Activated CD8-positive, alpha-beta memory T cell treated with anti-CD3 and anti-CD28 coated beads, Interleukin-2, amount 10 ng/mL, durations not matched to agents 7 days and 5 days (primary cell): ENCODE measurements at places on chromosomes 12 and 14. TPM values are rescaled to one million over a fixed set of nuclear protein-coding genes. Genes with fewer than 3 reads are reported as not detected.
A peak's percentile ranks its signal among the peaks of the same experiment; 100 is the strongest.

Gene PLBD1
- total RNA-seq = not detected

Gene BHLHE41
- total RNA-seq = not detected

Gene BIN2
- total RNA-seq = 147 TPM

Gene FAM186B
- not detected for total RNA-seq

Gene ACOT6
- not detected for total RNA-seq

Gene AKAP6
- total RNA-seq = 0.85 TPM

Gene NANOG
- total RNA-seq = not detected

Gene CLEC2A
- total RNA-seq = not detected

Gene RHNO1
- total RNA-seq = 49.2 TPM

Gene SLCO1C1
- not detected for total RNA-seq

Gene PLEKHH1
- total RNA-seq = 0.19 TPM

Gene POTEG
- total RNA-seq = not detected

Gene INHBC
- total RNA-seq = not detected

Gene TECPR2
- 10.3 TPM for total RNA-seq

Gene NOS1
- total RNA-seq = not detected

Gene CLMN
- 0.91 TPM for total RNA-seq

- no peak overlapping the region for H3K4me3 ChIP-seq
- DNase-seq = no peak
- H3K27ac ChIP-seq = no peak overlapping the region
- H3K36me3 ChIP-seq = no peaks in the 10 kb centered on the region
- H3K27me3 ChIP-seq = no peaks in the 10 kb centered on the region
Measured at GRCh38 chr14:70723276-70723675, 81.6 kb downstream of the TTC9 start.

DNA sequence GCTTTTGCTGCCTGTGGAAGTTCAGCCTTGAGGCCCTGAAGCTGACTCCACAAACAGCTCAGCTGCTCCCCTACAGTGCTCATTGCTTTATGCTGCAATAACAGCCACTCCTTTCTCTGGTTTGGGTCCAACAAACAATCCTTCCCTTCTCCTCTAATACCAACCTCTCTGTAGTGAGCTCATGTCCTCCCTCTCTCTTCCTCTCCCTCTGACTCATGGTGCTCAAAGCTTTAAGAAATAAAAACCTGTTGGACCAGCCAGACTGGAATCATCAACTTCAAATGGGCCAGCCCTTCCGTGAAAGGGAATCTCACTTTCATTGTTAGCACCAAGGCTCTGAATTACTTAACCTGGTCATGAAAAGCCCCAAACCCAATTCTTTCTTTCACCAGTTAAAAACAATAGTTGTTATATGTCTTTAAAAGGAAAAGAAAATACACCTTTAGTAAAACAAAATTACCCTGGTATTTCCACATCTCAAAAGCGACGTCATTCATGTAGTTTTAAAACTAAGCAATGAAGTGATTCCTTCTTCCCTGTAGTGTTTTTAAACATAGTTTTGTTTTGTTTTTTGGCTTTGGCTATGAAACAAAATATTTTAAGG is 126.4 kb downstream of the DUSP6 start:
- peaks cover 30% of the 10 kb centered on the region for H3K36me3 ChIP-seq
- H3K27me3 ChIP-seq = no peaks in the 10 kb centered on the region
- no peak for DNase-seq

DNA sequence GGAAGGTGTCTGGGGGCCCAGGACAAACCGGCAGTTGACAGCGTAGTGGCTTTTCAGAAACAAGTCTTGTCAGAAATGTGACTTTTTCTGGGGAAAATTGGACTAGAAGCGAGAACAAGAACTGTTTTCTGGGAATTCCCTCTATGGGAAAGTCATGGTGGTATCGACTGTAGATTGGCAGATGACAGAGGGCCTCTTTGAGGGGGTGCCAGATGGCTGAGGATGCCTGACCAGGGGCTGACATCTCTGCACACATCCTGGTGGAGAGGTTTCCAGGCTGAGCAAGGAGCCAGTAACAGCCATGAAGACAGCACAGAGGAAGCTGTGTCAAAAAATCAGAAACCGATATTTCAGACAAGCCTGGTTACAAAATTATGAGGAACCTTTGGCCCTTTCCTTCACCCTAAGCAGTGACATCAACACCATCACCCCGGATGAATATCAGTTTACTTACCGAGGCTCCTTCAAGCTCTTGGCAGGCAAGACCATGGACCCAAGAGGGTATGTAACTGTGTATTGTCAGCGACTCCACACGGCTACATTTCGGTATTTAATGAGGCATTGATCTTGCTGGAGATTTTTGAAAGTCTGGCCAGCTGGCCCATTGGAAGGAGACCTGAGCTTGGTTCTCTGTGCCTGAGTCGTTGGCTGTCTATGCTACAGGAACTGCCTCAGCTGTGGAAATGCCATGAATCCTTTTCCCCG is 1525.3 kb upstream of the TMEM132C start:
- H3K36me3 ChIP-seq = no peaks in the 10 kb centered on the region
- H3K4me1 ChIP-seq = no peaks in the 10 kb centered on the region
- H3K27ac ChIP-seq = no peak overlapping the region
- no peak for DNase-seq
- H3K4me3 ChIP-seq = no peak overlapping the region
- H3K27me3 ChIP-seq = no peaks in the 10 kb centered on the region

GRCh38 chr14:29265852-29266251 is 499.3 kb downstream of the FOXG1 start:
- H3K36me3 ChIP-seq = no peaks in the 10 kb centered on the region
- no peak overlapping the region for H3K4me3 ChIP-seq
- no peak for DNase-seq

GRCh38 chr14:101232340-101233020 is 328.8 kb upstream of the DIO3 start:
- H3K36me3 ChIP-seq = no peaks in the 10 kb centered on the region
- no peak overlapping the region for H3K4me3 ChIP-seq
- no peak for DNase-seq
- H3K27me3 ChIP-seq = no peaks in the 10 kb centered on the region

GRCh38 chr12:108861878-108862587 is 4.7 kb upstream of the SSH1 start:
- H3K27ac ChIP-seq = no peak overlapping the region
- H3K4me3 ChIP-seq = no peak overlapping the region
- H3K36me3 ChIP-seq = no peaks in the 10 kb centered on the region
- H3K27me3 ChIP-seq = peaks cover 3% of the 10 kb centered on the region
- no peak for DNase-seq

- no peak overlapping the region for H3K4me3 ChIP-seq
- no peak for DNase-seq
- H3K27ac ChIP-seq = peak overlapping the region; percentile 15
- H3K27me3 ChIP-seq = no peaks in the 10 kb centered on the region
- H3K36me3 ChIP-seq = peaks cover 10% of the 10 kb centered on the region
Measured at GRCh38 chr12:120224304-120225199, 23.6 kb upstream of the RPLP0 start.

GRCh38 chr14:74258764-74259035 is 19.5 kb downstream of the VSX2 start:
- H3K4me3 ChIP-seq = no peak overlapping the region
- peaks cover 9% of the 10 kb centered on the region for H3K4me1 ChIP-seq
- H3K36me3 ChIP-seq = no peaks in the 10 kb centered on the region
- peaks cover 30% of the 10 kb centered on the region for H3K27me3 ChIP-seq
- DNase-seq = no peak

GRCh38 chr14:95663226-95663797 is 22.9 kb upstream of the TCL1B start:
- H3K36me3 ChIP-seq = no peaks in the 10 kb centered on the region
- no peak overlapping the region for H3K4me3 ChIP-seq
- no peaks in the 10 kb centered on the region for H3K4me1 ChIP-seq
- no peak overlapping the region for H3K27ac ChIP-seq

- H3K27ac ChIP-seq = no peak overlapping the region
- no peak for DNase-seq
- no peak overlapping the region for H3K4me3 ChIP-seq
- H3K4me1 ChIP-seq = no peaks in the 10 kb centered on the region
Measured at GRCh38 chr14:59534361-59534987, 42.1 kb downstream of the CCDC175 start.

GRCh38 chr12:68098939-68099338 is 60.6 kb downstream of the IFNG start:
- H3K4me3 ChIP-seq = no peak overlapping the region
- H3K4me1 ChIP-seq = peaks cover 20% of the 10 kb centered on the region
- peak overlapping the region; percentile 44 for H3K27ac ChIP-seq
- peaks cover 2% of the 10 kb centered on the region for H3K27me3 ChIP-seq
- peaks cover 6% of the 10 kb centered on the region for H3K36me3 ChIP-seq
- no peak for DNase-seq

DNA sequence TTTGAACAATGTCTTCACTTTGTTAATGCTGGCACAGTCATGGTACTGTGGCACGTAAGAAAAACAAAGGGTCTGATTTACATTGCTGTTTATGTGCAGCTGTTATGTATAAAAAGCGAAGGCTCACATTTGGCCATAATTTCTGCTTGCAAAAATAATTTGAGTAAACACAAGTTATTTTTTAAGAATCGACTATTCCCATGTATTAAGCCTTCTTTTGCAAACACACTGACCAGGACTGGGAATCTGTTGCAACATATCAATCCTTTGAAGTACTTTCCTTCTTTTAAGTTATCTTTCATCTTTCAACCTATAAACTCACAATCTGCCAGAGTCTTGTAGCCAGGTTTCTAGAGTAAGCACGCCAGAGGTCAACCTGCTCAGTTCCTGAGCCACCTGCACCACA is 145.4 kb upstream of the BMP4 start:
- H3K4me1 ChIP-seq = no peaks in the 10 kb centered on the region
- H3K27ac ChIP-seq = no peak overlapping the region
- DNase-seq = no peak

GRCh38 chr14:60553808-60554207 is 44.9 kb downstream of the SIX6 start:
- no peaks in the 10 kb centered on the region for H3K36me3 ChIP-seq
- peaks cover 25% of the 10 kb centered on the region for H3K27me3 ChIP-seq
- no peak overlapping the region for H3K4me3 ChIP-seq
- H3K4me1 ChIP-seq = no peaks in the 10 kb centered on the region

- DNase-seq = no peak
- no peaks in the 10 kb centered on the region for H3K4me1 ChIP-seq
- H3K27ac ChIP-seq = no peak overlapping the region
- H3K4me3 ChIP-seq = no peak overlapping the region
- no peaks in the 10 kb centered on the region for H3K36me3 ChIP-seq
- no peaks in the 10 kb centered on the region for H3K27me3 ChIP-seq
Measured at GRCh38 chr12:18808221-18808620, 70.3 kb downstream of the CAPZA3 start.

DNA sequence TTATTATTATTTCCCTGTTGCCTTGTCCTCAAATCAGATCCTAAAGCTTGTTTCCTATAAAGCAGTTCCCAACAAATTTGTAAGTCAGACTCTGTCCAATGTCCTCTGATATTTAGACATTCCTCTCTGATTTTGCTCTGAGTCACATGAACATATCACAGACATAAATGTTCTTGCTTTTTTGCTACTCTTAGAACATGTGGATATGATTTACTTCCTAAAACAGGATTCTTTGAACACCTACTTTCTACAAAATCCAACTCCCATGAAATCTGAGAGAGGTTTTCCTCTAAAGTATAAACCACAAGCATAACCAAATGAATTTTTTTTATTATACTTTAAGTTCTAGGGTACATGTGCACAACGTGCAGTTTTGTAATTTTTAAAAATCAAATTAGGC is 181.3 kb upstream of the SLC38A2 start:
- no peaks in the 10 kb centered on the region for H3K27me3 ChIP-seq
- peaks cover 27% of the 10 kb centered on the region for H3K36me3 ChIP-seq
- no peak for DNase-seq
- H3K27ac ChIP-seq = no peak overlapping the region
- H3K4me3 ChIP-seq = no peak overlapping the region
- peaks cover 29% of the 10 kb centered on the region for H3K4me1 ChIP-seq

DNA sequence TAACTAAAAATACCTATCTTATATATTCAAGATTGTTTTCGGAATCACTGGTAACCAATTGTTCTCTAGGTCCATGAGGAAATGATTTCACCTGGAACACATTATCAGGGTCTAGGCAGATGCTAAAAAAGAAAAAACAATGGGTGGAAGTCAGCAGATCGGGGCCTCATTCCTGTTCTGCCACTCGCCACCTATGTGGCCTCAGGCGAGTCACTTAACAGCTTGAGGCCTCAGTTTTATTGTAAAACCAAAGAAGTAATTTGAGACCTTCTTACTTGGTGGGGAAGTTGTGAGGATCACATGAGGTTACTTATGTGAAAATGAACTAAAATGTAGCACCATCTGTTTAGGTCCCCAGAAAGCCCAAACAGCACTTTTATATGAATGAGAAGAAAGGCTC is 6.2 kb upstream of the RNASE10 start:
- H3K27me3 ChIP-seq = peaks cover 7% of the 10 kb centered on the region
- peaks cover 26% of the 10 kb centered on the region for H3K4me1 ChIP-seq
- no peaks in the 10 kb centered on the region for H3K36me3 ChIP-seq
- H3K27ac ChIP-seq = no peak overlapping the region

DNA sequence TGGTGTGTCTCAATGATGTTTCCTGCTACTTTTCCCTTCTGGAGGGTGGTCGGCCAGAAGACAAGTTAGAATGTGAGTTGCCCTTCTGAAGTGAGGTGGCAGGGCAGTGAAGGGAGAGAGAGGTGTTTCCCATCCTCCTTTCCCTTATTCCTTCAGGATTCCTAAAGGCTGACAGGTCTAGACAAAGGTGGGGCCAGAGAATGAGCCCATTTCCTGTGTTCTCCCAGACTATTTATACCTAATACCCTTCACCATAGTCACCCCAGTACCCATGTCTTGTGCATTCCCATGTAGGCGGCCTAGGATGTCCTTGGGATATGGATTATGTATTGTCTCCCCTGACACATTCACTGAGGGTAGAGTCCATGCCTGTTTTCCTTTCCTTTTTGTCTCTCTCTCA is 7.0 kb downstream of the DGKA start:
- H3K36me3 ChIP-seq = peaks cover 72% of the 10 kb centered on the region
- no peaks in the 10 kb centered on the region for H3K27me3 ChIP-seq
- H3K4me1 ChIP-seq = peaks cover 79% of the 10 kb centered on the region

- H3K4me1 ChIP-seq = no peaks in the 10 kb centered on the region
- no peak for DNase-seq
- H3K27me3 ChIP-seq = no peaks in the 10 kb centered on the region
- H3K4me3 ChIP-seq = no peak overlapping the region
Measured at GRCh38 chr12:118409834-118410233, 33.5 kb downstream of the SUDS3 start.

GRCh38 chr12:121575051-121575450 is 5.8 kb downstream of the KDM2B start:
- H3K27ac ChIP-seq = peak overlapping the region; percentile 12
- no peak overlapping the region for H3K4me3 ChIP-seq
- no peaks in the 10 kb centered on the region for H3K27me3 ChIP-seq
- H3K36me3 ChIP-seq = peaks cover 11% of the 10 kb centered on the region
- DNase-seq = no peak

GRCh38 chr12:84553331-84554117 is 359.1 kb downstream of the SLC6A15 start:
- no peaks in the 10 kb centered on the region for H3K27me3 ChIP-seq
- no peak overlapping the region for H3K4me3 ChIP-seq
- H3K4me1 ChIP-seq = no peaks in the 10 kb centered on the region

GRCh38 chr12:54522243-54522642 is 24.7 kb downstream of the NCKAP1L start:
- no peak overlapping the region for H3K27ac ChIP-seq
- no peaks in the 10 kb centered on the region for H3K27me3 ChIP-seq
- peaks cover 79% of the 10 kb centered on the region for H3K36me3 ChIP-seq
- H3K4me3 ChIP-seq = no peak overlapping the region
- no peak for DNase-seq

- peaks cover 45% of the 10 kb centered on the region for H3K36me3 ChIP-seq
- no peak overlapping the region for H3K4me3 ChIP-seq
- no peaks in the 10 kb centered on the region for H3K27me3 ChIP-seq
- no peak overlapping the region for H3K27ac ChIP-seq
- peaks cover 51% of the 10 kb centered on the region for H3K4me1 ChIP-seq
- DNase-seq = peak; percentile 40
Measured at GRCh38 chr12:6330192-6330591, 11.7 kb downstream of the TNFRSF1A start.

GRCh38 chr14:99644723-99645544 is at the start of gene HHIPL1:
Gene HHIPL1 (plus strand): TSS chr14:99645129. CDS start chr14:99645208, 79 bp downstream.
- no peaks in the 10 kb centered on the region for H3K4me1 ChIP-seq
- H3K27me3 ChIP-seq = peaks cover 29% of the 10 kb centered on the region
- no peak for DNase-seq
- no peak within 1 kb of the TSS for H3K4me3 ChIP-seq
